ENCODE measurements at places on chromosomes 11 and 22.

DNA sequence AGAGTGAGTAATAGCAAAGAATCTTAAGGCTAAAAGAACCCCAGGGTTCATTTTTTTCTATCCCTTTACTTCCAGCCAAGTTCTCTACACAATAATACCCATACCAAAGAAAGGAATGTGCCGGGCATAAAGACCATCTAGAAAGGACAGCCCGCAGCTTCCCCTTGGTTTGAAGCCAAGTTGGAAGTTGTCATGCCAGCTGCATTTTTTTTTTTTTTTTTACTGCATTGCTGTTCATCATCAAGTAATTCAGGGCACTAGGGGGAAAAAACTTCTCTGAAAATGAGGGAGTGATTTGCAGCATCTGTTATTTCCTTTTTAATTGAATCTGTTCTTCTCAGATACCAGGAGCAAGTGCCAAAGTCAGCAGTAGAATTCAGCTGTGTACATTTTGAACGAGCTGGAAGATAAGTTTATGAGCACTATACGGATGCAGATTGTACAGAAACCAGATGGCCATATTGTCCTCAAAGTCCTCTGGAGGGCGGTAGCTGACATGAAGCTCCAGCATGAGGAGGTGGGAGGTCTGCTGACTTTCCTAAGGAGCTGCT, 56.4 kb downstream of the UBASH3B start:
- peak; percentile 65 for DNase-seq

- peak; percentile 75 for DNase-seq
Observed at GRCh38 chr11:132028380-132029240, 658.2 kb downstream of the NTM start.

- DNase-seq, result no peak
Observed at GRCh38 chr11:108216988-108217387, 5.5 kb downstream of the NPAT start.

- DNase-seq, result no peak
Observed at GRCh38 chr11:8335186-8335585, 71.5 kb upstream of the LMO1 start.

DNA sequence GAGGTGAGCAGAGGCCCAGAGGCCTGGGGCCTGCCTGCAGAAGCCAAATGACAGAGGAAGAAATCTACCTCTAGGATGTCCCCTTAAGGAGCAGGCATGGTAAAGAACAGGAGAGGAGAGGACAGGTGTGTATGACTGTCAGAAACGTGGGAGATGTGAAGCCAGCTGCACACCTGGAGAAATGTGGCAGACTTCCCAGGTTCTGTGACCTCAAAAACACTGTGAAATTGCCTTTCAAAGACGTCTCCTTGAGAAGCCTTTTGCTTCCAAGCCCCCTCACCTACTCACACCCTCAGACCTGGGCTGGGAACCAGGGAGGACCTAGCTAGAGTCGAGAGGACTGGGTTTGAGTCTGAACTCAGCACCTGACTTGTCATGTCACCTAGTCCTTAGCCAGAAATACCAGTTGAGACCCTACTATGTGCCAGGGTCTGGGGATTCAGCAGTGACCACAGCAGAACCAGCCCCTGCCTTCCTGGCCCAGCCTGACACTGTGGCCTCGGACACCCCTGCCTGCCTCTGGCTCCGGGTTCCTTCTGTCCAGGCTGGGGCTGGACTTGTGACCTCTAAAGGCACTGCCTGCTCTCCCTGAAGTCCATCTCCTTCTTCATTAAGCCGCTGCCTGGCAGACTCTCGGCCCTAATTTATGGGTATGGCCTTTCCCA, 5.6 kb downstream of the TPBGL start:
- no peak for DNase-seq

GRCh38 chr22:40235308-40235707, 57.6 kb downstream of the TNRC6B start:
- no peak for DNase-seq

GRCh38 chr11:13448876-13449275, 14.1 kb downstream of the BTBD10 start:
- DNase-seq, result peak; percentile 59

DNA sequence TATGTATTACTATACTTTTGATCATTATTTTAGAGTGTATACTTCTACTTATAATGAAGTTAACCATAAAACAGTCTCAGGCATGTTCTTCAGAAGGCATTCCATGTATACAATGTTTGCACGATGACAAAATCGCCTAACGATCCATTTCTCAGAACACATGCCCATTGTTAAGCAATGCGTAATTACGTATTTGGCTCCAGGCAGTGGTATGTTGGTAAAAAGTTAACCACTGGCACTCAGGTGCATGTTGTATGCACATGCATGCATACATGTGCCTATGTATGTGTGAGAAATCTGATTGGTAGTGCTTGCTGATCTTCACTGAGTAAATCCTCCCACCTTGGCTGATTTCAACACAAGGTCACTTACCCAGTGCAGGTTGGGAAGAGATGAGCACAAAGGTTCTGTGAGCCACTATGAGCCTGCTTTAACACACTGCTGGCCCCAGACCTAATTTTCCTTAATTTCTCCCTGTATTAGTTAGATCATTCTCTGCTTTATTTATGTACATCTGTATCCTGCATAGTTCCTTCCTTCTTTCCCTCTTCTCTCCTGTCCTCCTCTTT, 164.6 kb downstream of the ARHGAP42 start:
- no peak for DNase-seq

DNA sequence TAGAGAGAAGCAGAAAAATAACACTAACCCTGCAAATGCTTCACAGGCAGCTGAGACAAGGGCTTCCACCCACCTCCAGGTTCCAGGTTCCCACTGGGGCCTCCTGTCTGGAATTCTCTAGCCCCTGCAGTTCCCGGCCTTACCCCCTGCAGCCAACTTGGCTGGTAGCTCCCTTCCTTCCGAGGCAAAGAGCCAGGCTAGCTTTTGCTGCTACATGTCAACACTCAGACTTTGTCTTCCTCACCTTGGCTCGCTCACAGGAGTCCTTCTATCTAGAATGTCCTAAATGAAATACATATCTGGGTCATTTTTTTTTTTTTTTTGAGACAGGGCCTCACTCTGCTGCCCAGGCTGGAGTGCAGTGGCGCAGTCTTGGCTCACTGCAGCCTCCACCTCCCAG, 9.9 kb upstream of the TTLL1 start:
- no peak for DNase-seq

DNA sequence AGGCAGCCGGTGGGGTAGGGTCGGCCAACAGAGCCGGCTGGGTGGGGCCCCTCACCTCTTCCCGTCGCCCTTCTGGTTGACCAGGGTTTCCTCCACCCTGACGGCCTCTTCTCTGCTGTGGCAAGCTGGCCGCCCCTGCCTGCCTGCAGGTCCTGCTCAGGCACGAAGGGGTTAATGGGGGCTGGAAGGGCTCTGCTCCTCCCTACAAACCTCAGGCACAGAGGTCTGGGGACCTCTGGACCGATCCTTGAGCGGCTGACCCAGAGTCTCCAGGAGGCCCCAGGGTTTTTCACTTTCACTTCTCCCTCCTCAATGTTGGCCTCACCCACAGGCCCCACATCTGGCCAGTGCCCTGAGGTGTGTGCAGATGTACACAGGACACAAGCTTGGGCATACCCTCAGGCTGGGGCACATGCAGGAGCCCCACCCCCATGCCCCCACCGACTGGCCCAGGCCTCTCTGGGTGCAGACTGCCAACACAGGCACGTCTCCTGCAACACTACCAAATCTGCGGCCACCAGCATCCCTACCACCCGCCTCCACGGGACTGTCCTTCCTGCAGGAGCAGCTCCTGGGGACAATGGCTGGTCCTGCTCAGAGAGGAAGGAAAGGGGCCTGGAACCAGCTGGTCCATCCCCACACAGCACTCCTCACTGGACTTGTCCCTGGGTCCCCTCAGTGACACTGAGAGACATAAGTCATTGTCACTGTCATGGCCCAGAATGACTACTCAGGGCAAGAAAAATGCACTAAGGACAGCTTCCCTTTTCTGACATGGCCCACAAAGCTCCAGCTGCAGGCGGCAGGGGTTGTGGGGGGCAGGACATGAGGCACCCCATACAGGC, 3.2 kb upstream of the TBX1 start:
- no peak for DNase-seq

DNA sequence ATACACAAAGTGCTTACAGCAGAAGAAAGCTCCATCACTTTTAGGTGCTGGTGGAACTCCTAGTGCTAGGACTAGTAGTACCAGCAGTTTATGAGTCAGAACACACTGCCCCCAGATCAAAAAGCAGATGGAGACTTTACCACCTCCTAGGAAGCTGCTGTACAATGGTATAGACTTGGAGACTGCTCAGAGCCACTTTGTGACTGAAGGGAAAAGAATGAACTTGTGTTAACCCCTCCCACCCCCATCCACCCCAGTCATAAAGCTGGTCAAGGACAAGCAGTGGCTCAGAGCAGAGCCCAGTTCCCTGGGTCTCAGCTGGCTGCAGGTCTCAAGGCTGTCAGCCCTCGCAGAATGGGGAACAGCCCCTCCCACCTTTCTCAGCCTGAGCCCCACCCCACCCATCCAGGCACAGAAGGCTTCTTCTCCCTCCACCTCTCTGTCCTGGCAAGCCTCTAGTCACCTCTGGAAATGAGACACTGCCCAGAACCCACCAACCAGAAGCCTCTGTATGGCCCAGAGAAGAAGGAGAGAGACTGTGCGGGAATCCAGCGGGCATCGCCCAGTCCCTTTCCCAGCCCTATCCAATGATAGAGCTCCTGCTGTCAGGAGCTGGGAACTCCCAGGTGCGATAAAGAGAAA, 23.8 kb downstream of the PACSIN2 start:
- DNase-seq, result no peak

- peak; percentile 81 for DNase-seq
Observed at GRCh38 chr11:116276051-116277044, 496.4 kb downstream of the BUD13 start.

DNA sequence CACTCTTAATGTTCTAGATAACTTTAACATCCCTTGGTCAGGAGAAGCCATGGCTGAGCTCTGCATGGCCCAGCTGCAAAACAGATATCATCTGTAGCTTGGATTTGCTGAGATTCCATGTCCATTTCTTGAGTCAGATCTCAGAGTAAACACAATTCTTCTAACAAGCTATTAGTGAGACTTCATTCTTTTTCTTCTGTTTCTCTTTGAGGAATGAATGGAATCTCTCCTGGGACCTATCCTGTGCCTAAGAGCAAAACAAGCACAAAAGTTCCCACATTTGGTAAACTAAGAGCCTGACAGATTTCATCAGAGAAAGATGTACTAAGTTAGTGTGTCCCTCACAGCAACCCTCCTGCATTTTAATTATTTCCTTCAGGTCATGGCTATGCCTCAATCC, 142.8 kb downstream of the MAML2 start:
- DNase-seq, result no peak

- no peak for DNase-seq
Observed at GRCh38 chr11:33457948-33458347, 200.8 kb downstream of the HIPK3 start.

GRCh38 chr11:100794446-100794845, 107.4 kb downstream of the ARHGAP42 start:
- DNase-seq, result no peak

DNA sequence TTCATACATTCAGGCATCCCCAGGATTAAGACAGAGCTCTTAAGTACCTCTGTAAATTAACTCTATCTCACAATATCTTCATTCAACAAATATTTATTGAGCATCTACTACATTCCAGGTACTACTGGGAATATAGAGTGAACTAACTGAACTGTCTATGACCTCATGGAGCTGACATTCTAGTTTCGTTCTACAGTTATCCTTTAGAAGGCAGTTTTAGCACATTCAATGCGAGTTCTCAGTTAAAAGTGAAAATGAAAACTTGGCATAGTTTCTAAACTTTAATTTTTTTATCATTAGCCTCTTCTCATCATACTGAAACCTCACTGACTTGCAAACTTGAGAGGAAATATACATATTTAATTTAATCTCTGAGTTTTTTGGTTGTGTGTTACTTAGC, 10.7 kb upstream of the MS4A6E start:
- DNase-seq, result no peak

DNA sequence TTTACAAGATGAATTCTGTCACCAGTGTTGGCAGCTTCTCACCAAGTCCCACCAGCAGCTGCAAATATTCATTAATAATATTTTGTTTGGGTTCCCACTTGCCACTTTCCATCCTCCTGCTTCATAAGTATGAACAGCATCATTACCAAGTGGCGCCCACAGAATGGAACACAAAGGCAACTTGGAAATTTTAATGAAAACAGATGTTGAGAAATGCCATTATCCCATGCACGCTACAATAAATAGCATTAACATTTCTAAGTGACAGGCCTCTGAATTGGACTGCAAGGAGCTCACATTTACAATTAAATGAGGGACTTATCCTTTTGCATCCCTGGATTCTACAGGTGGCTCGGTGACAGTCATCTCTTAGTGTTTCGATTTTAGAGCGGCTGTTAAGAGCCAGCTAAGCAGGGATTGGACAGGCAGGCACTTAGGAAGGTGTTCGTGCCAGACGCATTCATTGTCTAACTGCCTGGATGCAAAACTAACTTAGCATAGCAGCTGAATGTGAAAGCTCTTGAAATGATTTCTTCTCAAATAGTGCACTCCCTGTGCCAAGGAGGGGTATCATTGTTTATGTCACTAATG, 170.3 kb downstream of the KIRREL3 start:
- DNase-seq, result no peak

DNA sequence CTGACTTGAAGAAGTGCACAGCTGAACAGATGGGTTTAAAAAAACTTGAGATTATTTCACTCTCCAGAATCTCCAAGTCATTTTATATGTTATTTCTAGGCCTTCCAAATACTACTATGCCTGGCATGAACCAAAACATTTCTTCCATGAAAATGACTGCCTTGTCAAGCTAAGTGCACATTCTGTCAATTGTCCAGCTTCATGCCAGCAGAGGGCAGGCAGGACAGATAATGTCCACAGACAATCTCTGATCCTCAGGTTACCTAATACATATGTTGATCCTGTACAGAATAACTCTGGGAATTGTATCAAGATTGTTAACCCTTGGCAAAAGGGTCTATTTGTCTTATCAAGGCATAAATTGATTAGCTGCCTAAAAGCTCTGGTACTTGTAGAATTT, 229.5 kb downstream of the AASDHPPT start:
- no peak for DNase-seq

DNA sequence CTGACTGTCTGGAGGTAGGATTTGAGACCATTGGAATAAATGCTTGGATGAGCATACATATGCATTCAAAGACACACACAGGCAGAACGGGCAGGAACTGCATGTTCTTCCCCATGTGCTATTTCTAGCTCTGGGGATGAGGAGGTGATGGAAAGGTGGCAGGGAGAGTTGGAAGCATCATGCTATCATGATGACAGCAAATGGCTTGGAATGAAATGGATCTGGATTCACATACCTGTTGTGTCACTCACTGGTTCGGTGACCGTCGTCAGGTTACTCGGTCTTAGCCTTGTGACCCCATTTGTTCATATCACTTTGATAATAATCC, 627.9 kb upstream of the KIRREL3 start:
- no peak for DNase-seq

GRCh38 chr22:28597665-28598064, 82.0 kb downstream of the TTC28 start:
- no peak for DNase-seq

- no peak for DNase-seq
Observed at GRCh38 chr11:134736251-134736947, 324.4 kb upstream of the B3GAT1 start.

GRCh38 chr11:83191491-83191890, 2.0 kb upstream of the ANKRD42 start:
- no peak for DNase-seq

GRCh38 chr11:125373426-125374391, 122.4 kb downstream of the FEZ1 start:
- DNase-seq, result no peak

Data from hematopoietic multipotent progenitor cell treated with erythropoietin and hydrocortisone succinate and interleukin-3 and kit ligand, for 6 days (in vitro differentiated cells).